Stimulated activated CD8-positive, alpha-beta memory T cell treated with anti-CD3 and anti-CD28 coated beads, Interleukin-2, amount 100 ng/mL, for 1 hour (primary cell): ENCODE measurements at places on chromosomes 4 and X.

GRCh38 chr4:163332526-163333406 is at the start of gene NPY1R:
Gene NPY1R, minus strand, starts transcription at chr4:163332596. Its CDS starts 6,042 bp downstream, at chr4:163326554.
- no peak for DNase-seq

DNA sequence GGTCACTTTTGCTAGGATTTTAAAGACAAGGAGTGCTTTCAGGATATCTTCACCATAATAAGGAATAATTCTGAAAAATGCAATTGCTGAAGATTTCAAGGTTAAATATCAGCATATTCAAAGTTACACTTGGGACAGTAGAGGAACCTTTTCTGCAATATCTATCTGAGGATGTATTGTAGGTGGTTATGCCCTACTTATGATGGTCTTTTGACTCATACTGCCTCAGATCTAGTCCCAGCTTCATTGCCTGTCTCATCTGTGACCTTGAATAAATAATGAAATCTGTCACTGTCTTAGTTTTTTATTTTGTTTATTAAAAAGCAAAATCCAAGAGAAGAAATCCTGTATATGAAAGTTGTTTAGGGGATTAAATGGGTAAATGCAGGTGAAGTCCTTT is 2.9 kb downstream of the BANK1 start:
- no peak for DNase-seq

- DNase-seq = no peak
Measured at GRCh38 chr4:15245006-15245530, 182.8 kb upstream of the C1QTNF7 start.

GRCh38 chr4:167248271-167248670 is 14.0 kb upstream of the SPOCK3 start:
- DNase-seq = no peak
